ENCODE measurements at places on chromosomes 5 and 9.

DNA sequence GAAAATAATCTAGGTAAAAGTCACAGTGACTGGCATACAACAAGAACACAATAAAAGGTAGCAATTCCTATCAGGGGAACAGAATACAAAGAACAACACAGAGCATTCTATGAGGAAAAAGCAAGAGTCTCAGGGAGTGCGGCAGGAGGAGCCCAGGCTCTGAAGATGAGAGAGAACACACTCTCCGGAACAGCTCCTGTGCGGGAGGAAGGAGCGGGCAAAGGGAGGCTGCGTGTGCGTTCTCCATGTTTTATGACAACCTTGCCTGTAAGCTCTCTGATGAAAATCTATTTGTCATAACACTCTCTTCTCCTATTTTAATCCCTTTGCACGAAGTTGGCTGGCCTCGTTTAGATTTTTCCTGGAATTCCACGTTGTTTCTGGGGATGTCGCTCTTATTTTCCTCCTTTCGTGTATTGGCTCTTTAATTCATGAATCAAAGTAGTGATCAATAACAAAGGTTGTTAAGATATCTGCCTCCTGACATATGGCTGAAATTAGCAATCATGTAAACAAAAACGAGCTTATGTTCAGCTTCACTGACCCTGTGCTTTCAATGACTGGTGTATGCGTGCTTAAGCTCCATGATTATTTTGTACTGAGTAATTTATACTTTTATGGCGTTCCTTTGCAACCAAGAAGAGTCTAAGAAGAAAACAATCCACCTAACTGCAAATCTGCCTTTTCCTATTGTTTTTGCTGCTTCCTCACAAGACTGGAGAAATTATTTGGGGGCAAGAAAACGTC, 109.5 kb downstream of the MYO10 start:
- DNase-seq = no peak

GRCh38 chr5:45741110-45741509, 44.9 kb upstream of the HCN1 start:
- no peak for DNase-seq

DNA sequence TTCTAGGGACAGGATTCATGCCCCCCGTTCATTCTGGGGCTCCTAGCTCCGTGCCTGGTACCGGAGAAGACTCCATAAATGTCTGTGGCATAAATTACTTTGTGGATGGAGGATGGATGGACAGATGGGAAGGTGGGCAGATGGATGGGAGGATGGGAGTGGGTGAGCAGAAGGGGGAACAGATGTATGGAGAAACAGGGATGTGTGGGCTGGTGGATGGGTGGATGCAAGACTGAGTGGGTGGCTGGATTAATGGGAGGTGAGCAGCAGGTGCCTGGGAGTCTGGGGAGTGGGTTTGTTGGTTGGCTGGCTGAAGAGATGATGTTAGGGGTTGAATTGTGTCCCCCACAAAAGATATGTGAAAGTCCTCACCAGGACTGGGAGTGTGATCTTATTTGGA, 43.5 kb downstream of the SARDH start:
- DNase-seq = no peak

- DNase-seq = no peak
Observed at GRCh38 chr9:123074628-123075027, 41.2 kb downstream of the GPR21 start.

DNA sequence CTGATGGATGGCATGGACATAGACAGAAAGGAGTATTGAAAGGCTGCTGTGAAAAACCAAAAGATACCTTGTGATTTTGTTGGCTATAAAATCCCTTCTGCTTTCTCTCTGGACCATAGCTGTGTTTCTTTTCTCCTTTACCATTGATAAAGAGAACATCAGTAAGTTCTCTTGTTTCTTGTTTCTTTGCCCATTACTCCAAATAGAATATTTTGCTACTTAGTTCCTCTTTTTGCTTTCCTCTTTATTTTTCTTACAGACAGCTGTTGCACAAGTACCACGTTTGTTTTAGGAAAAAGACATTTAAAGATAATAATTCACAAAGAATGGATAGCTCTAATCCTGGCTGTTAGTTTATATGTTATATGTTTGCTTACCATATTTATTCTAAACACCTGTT, 1129.2 kb downstream of the DTWD2 start:
- DNase-seq = no peak

- no peak for DNase-seq
Observed at GRCh38 chr5:82595113-82595512, 317.0 kb upstream of the RPS23 start.

DNA sequence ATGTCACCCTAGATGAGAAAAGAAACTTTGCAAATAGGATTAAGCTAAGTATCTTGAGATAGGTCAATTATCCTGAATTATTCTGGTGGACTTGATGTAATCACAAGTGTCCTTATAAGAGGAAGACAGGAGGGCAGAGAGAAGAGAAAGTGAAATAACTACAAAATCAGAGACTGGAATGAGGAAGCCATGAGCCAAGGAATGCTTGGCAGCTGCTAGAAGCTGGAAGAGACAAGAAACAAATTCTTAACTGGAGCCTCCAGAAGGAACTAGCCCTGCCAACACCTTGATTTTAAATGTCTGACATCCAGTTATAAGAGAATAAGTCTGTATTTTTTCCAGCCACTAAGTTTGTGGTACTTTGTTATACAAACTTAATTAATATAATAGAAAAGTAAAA, 480.0 kb downstream of the NR2F1-AS1 start:
- no peak for DNase-seq

DNA sequence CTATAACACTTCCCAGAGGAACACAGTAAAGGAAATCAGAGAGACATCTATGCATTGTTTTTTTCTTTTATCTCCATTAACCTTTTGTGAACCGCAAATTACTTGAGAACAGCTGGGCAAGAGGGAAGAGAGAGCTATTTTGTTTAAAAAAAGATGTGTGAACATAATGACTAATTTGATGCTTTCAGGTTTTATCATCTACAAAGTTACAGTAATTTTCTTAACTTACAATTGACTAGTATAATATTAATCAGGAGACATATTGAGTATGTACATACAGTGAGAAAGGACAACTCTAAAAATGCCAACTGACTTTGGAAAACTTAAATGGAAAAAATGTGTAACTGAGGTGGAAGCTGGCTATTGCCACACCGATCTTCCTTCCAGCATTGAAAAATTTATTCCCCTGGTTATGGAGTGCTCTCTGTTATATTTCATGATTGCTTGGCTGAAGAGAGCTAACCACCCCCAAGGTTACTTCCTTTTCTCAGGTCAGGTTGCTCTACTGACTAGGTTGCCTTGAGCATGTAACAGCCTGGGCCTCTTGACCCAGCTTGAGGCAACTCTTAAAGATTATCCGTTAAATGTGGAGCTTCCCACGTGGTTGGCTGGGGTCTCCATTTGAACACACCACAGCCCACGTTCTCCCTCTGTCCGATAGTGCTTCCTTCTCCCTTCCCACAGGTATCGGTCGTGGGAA, 62.6 kb upstream of the C6 start:
- no peak for DNase-seq

- DNase-seq = no peak
Observed at GRCh38 chr5:124644138-124644537, 102.3 kb downstream of the ZNF608 start.

- DNase-seq = no peak
Observed at GRCh38 chr9:82331079-82331478, 342.5 kb downstream of the SPATA31D1 start.

DNA sequence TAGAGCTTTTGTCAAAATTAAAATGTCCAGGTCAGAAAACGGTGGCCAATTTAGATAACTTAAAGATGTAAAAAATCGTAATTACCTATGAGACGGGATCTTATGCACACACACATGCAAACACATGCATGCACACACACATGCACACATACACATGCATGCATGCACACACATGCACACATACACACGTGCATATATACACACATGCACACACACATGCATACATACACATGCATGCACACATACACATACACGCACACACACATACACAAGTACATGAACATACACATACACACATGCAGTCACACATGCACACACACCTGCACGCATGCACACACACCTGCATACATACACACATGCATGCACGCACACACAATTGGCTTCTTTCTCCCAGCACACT, 362.0 kb downstream of the IRX1 start:
- DNase-seq = no peak

DNA sequence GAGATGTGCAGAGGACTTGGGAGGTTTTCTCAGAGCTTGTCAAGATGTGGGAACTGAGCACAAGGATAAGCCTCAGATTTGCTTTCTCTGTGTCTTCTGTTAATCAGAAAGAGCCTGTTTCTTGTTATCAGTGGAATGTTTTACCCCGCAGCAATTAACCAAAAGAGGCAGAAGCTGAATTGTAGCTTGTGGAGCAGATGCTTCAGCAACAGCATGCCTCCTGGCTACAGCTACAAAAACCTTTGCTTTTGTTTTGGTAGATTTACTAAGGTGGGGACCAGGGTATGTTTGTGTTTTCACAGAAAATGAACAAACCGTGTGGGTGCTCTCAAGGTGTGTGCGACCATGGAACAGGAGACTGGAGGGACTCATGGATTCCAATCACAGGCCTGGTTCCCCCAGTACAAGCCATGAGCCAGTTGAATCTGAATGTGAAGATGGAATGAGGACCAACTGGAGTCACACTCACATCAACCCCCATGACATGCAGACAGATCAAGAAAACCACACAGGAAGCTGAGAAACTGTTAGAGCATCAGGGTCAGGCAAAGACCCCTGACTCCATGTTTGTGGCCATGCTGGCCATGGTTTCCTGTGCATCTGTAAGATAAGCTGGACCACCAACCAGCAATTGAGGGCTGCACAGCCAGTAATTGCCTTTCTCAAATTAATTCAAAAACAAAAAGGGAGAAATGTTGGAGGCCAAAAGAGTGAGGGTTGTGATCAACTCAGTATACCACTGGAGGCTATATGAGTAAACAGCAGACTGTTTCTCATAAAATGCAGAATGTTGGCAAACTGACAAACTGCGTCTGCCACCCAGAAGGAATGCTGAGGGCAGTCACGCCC, 6.9 kb downstream of the UGT3A2 start:
- no peak for DNase-seq

DNA sequence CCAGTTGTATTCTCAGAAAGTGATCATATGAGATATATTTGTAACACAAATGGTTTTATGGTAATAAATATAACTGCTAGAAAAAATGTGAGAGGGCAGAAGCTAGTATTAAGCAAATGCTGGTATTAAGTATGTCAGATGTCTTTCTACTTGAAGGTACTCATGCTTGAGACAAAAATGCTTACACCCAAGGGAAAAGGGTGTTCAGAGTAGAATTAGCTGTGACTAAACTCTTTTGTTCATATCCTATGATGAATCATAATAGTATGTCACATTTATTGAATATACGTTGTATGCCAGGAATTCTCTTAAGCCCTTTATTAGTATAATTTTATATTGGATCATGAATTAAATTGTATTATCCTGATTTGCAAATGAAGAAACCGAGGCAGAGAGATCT, 2.2 kb downstream of the ADGRV1 start:
- DNase-seq = no peak

DNA sequence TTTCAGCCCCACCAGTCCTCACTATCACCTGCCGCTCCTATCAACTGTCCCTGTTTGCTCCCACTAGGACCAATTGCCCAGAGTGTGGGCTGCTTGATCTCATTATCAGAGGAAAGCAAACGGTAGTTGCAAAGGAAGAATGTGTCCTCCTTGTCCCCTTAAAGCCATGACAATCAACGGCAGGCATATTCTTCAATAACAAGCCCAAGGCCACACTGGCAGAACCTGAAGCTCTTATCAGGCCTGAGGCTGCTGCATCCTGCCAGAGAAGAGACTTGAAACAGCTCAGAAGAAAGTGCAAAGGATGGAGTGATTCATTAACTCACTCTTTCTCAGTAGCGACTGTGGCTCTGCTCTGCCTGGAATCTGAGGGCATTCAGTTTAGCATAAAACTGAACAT, 39.2 kb upstream of the MAN2A1 start:
- DNase-seq = no peak

- DNase-seq = no peak
Observed at GRCh38 chr9:113701774-113702755, 174.0 kb upstream of the ZNF618 start.

DNA sequence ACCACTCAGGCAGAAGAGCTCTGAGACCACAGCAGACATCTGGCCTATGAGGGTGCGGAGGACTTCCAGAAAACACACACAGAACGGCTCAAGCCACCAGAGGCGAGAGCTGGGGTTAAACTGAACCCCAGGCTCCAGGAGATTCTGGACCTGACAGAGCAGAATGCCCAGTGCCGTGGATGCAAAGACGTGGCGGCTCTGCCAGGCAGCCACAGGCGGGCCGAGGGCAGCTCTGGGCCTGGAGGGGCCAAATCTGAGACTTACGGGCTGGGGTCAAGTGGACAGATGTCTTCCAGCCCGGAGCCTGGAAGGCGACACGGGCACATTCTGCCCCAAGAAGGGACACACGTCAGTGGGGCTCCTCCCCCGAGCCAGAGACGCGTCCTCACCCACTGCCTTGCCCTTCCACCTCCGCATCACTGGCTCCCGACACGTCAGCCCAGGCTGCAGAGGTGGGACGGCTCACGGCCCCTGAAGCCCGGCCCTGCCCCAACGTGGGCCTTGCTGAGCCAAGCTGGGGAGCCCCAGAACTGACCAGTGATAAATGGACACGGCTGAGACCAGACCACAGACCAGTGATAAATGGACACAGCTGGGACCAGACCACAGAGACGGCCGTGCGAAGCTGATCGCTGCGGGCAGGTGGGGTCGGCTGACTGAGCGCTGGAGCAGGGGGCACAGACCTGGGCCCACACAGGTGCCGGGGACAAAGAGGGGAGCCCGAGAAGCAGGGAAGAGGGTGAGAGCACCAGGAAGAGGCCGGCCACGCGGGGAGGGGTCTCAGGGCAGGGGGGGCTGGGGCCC, 40.9 kb upstream of the NSMF start:
- no peak for DNase-seq

DNA sequence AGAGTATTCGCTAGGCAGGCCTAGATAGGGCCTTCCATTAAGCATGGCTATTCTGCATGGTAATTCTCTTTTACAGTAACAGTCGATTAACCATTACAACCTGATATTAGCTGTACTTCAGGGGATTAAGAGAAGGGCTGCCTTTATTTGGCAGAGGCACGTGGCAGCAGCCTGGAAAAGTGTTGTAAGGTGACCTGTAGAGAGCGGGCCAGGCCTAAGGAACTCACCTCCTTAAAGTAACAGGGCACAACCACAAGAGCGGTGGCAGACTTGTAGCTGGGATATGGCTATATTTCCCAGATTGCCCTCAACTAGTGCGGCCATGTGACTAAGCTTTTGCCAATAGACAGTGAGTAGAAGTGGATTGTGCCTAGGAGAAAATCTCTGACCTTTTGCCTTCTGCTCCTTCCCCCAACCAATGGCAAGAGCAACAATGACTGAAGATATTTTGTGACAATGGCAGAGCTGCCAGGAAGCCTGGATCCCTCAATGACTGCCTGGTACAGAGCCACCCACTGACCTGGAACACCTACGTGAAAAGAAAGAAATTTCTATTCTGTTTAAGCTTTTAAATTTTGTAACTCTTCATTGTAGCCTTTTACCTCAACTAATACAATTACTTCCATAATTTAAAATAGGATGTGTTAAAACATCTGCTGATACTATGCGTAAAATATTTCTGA, 18.9 kb upstream of the ANKRD34B start:
- DNase-seq = no peak
